ENCODE measurements at places on chromosomes 12 and 14. TPM values are rescaled to one million over a fixed set of nuclear protein-coding genes. Genes with fewer than 3 reads are reported as not detected.

The HOXC5 gene
- 2.0 TPM for total RNA-seq

The VIPAS39 gene
- total RNA-seq: 16.2 TPM

The GPR135 gene
- 2.8 TPM for total RNA-seq

The NAV3 gene
- 25.1 TPM for total RNA-seq

The TEX22 gene
- 0.16 TPM for total RNA-seq

The ACIN1 gene
- 55.4 TPM for total RNA-seq

The SERPINA3 gene
- total RNA-seq: 0.16 TPM

The RPL10L gene
- not detected for total RNA-seq

The RILPL2 gene
- total RNA-seq: 3.7 TPM

The PRH2 gene
- not detected for total RNA-seq

The GUCY2C gene
- total RNA-seq: under 0.01 TPM

The CPSF6 gene
- 24.8 TPM for total RNA-seq

The PLD4 gene
- total RNA-seq: under 0.01 TPM

The EPYC gene
- total RNA-seq: not detected

The ASIC1 gene
- total RNA-seq: 4.8 TPM

The MMP19 gene
- 3.7 TPM for total RNA-seq

The TSPAN19 gene
- 0.13 TPM for total RNA-seq

The METTL25 gene
- total RNA-seq: 3.0 TPM

The KRT71 gene
- total RNA-seq: not detected

The LRCOL1 gene
- 1.1 TPM for total RNA-seq

The PRIMA1 gene
- total RNA-seq: not detected

The C1QL4 gene
- 0.16 TPM for total RNA-seq

The TAS2R10 gene
- not detected for total RNA-seq

The ERH gene
- total RNA-seq: 124 TPM

The MANSC4 gene
- not detected for total RNA-seq

The KRT6A gene
- total RNA-seq: not detected

The AICDA gene
- total RNA-seq: not detected

The RASAL1 gene
- 4.9 TPM for total RNA-seq

The RPGRIP1 gene
- total RNA-seq: not detected

The CLEC6A gene
- not detected for total RNA-seq

The FITM1 gene
- total RNA-seq: not detected

The GPR68 gene
- 0.89 TPM for total RNA-seq

The TMEM132C gene
- total RNA-seq: not detected

The EML5 gene
- total RNA-seq: 0.16 TPM

The NUAK1 gene
- 25.1 TPM for total RNA-seq

The EMP1 gene
- total RNA-seq: 92.3 TPM

The ARHGEF25 gene
- 6.1 TPM for total RNA-seq

The OR10G2 gene
- not detected for total RNA-seq

The GALNT6 gene
- total RNA-seq: 57.5 TPM

The IL22 gene
- not detected for total RNA-seq

The ACSS3 gene
- 9.6 TPM for total RNA-seq

The RGS6 gene
- total RNA-seq: not detected

The CLEC9A gene
- total RNA-seq: not detected

The NOC4L gene
- total RNA-seq: 51.0 TPM

The C12orf54 gene
- not detected for total RNA-seq

The DHH gene
- total RNA-seq: 0.13 TPM

The RTRAF gene
- 72.8 TPM for total RNA-seq

The FSCB gene
- total RNA-seq: 0.25 TPM

The KRT73 gene
- not detected for total RNA-seq

The PSMD9 gene
- 76.9 TPM for total RNA-seq

Measured in mesangial cell (primary cell).